ENCODE measurements at places on chromosomes 16 and 17.

GRCh38 chr16:70760221-70760620, 40.7 kb downstream of the VAC14 start:
- DNase-seq = no peak

DNA sequence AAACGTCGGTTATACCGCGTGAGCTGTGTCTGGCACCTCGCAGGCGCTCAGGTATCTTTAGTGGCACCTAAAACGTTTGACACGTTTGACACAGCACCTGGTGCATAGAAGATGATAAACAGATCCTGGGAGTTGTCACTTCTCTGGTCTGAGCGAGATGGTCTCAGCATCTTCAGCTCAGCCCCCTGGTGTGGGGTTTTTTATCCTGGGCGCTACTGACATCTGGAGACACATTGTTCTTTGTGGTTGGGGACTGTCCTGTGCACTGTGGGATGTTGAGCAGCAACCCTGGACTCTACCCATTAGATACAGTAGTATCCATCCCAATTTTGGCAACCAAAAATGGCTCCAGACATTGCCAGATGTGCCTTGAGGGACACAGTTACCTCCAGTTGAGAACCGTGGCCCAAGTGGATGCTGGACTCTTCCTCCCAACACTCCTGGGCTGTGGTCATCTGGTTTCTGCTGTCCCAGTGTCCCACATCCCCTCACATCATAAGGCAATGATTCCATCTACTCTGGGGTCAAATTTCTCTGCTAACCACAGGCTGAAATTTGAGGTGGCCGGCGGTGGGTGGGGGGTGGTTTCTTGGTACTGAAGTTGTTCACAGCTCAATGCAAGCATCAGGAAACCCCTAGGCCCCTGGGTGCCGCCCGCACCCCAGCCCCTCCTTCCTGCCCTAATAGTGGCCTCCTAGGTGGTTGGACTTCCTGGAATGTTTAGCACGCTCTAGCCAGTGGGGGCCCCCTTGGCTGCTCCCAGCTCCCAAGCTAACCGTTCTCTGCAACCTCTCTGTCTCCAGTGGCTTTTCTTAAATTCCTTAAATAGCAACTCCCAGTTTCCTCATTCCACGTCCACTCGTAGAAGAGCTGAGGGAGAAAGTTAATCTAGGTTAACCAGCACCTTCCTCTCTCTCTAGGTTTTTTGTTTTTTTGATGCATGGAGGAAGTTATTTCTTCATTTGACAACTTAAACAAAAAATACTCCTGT, 124.8 kb downstream of the ABCC1 start:
- no peak for DNase-seq

DNA sequence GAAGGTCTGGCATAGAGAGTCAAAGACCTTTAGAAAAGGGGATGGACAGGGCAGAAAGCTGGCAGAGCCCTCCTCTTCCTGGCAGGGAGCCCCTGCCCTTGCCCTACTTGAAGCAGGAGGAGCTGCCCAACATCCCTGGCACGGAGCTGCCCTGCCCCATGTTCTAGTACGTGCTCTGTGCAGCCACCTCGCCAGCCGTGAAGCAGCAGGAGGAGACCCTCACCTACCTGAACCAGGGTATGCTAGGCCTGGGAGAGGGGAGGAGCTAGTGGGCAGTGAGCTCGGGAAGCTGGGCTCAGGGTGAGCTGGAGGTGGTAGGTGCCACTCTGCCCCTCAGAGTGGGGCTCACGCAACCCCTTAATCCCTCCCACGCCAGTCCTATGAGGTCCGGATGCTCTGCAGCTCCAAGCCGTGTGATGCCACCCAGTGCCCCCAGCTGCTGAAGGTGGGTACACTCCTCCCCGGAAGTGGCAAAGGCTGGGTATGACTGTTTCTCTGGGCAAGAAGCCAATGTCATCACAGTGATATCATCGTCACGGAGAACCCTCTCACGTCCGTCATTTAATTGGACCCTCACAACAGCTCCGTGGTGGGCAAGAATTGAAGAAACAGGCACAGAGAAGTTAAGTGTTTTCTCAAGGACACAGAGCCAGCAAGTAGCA, 12.7 kb upstream of the STAC2 start:
- DNase-seq = no peak

DNA sequence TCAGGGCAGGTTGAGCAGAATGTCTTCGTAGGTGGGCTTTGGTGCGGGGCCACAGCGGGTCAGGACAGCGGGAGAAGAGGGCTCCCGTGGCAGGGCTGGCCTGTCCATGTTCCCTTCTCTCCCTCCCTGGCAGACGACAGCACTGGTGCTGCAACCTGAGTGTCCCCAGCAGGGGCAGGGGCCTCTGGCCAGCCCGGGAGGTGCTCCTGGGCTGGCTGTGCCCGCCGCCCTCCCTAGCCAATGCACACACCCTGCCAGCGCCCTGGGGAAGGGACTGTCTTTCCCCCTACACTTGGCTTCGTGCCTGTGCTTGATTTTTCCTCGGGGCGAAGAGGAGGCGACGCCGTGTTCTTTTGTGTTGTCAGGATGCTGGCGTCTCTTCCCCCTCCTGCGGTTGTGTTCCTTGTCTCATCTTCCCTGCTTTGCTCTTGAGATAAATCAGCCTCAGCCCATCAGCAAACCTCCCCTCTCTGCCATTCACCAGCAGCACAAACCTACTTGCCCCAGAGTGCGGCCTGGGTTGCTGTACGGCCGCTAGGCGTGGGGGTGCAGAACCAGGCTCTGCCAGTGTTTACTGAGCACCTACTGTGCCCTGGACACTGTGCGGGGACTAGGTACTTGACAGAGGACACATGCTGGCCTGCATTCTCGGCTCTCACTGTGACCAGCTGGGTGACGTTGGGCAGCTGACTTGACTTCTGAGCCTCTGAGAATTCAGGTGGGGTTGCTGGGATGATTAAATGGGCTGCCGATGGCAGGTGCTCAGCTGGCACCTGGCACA, 237.3 kb upstream of the CIBAR2 start:
- no peak for DNase-seq

DNA sequence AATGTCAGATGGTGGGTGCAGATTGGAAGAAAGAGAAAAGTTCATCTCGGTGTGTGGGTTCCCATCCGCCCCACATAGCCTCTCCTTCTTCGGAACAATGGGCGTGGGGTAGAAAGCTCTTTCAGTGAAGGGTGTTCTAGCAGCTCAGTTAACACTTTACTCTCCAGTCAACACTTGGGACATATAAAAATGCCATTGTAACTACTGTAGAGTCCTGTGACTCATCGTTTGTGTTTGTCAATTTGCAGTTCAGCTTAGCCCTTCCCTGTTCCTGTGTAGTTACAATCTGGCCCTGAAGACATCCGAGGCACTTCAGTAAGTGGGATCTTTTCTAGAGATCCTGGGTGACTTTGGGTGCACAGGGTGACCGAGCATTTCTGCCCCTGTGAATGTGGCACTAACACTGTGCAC, 11.5 kb upstream of the CLEC18C start:
- DNase-seq = no peak

- no peak for DNase-seq
Measured at GRCh38 chr17:82204831-82205719, 7.6 kb downstream of the CCDC57 start.

GRCh38 chr17:46010597-46011186, 11.6 kb downstream of the STH start:
- no peak for DNase-seq

DNA sequence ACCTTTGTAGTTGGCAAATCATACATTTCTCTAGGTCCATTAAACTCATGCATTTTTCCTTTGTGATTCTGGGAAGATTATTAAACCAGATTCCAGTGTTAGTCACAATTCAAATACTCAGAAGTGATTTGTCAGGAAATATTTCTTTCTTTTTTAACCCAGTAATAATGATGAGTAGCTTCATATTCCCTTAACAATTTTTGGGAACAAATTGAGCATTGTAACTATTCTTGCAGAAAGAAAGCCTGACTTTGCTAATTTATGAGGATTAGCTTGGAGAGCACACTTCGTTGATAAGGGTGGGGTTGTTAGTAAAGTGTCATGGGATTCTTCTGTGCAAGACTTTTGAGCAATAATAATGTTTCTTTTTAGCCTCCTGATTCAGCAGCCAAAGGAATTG, 18.7 kb upstream of the KRT24 start:
- DNase-seq = no peak

- DNase-seq = no peak
Measured at GRCh38 chr17:27457360-27457715, 1.1 kb downstream of the KSR1 start.

GRCh38 chr16:69013991-69014390, 91.5 kb upstream of the HAS3 start:
- no peak for DNase-seq

- DNase-seq = no peak
Measured at GRCh38 chr16:66169817-66170216, 196.7 kb upstream of the CDH5 start.

DNA sequence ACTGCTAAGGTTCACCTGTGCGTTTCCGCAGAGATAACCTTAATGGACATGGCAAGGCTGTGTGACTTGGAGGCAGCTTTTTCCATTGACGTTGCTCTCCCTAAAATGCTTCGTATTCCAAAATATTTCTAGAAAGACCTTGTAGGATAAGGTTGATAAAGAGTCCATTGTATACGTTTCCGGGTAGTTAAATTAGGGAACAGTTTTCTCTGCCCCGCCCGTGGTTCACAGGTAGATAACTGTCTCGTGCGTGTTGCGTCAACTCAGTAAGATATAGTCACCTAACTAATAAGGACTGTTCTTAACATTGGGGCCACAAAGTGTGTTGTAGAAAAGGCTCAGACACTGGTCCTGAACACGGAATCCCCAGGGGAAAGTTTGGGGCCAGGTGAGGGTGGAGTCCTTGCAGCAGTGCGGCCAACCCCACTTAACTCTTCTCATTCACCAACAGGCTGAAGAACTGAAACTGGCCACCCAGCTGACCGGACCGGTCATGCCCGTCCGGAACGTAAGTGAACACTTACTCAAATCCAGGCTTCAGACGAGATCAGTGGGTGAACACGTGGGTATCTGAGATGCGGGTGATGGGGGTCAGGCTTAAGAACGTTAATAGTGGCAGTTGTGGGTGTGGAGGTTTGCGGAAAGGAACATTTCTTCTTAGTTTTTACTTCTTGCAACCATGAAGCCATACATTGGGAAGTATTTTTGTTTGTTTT, 1.6 kb downstream of the RPL13 start:
- no peak for DNase-seq

- no peak for DNase-seq
Measured at GRCh38 chr17:7781429-7781828, 52.6 kb upstream of the KDM6B start.

Measured in NCI-H1417 treated with DMSO at 0.1 percent for 48 hours (cell line).